ENCODE measurements at places on chromosomes 6 and 20.

GRCh38 chr6:170040115-170040500 lies 250.8 kb downstream of the DLL1 start:
- DNase-seq = no peak

GRCh38 chr6:163398815-163399214 lies 15.7 kb upstream of the QKI start:
- no peak for DNase-seq

GRCh38 chr6:109297406-109298110 lies 84.7 kb downstream of the CD164 start:
- no peak for DNase-seq

GRCh38 chr6:6629402-6629801 lies 40.9 kb downstream of the LY86 start:
- DNase-seq = no peak

DNA sequence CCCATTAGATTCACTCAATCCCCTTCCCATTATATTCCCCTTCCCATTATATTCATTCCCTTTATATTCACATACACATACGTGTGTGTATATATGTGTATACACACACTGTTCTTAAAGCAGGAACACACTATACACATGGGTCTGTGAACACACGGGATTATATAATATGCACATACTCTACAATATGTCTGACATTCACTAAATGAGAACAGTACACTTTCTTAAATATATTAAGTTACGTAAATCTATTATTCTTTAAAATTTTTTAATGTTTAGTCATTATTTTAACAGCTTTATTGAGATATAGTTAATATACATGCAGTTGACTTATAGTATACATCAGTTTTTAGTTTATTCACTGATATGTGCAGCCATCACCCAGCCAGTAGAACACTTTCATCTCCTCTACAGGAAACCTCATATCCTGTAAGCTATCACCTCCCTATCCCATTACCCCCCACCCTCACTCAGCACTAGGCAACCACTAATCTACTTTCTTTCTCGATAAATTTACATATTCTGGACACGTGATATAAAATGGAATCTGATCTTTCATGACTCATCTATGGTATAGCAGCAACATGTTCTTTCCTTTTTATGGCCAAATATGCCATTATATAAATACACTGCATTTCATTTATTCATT lies 13.9 kb upstream of the SUMO4 start:
- DNase-seq = no peak

GRCh38 chr6:125611573-125612344 lies 137.7 kb upstream of the HEY2 start:
- no peak for DNase-seq

GRCh38 chr6:133230052-133230451 lies 11.1 kb upstream of the EYA4 start:
- DNase-seq = no peak

DNA sequence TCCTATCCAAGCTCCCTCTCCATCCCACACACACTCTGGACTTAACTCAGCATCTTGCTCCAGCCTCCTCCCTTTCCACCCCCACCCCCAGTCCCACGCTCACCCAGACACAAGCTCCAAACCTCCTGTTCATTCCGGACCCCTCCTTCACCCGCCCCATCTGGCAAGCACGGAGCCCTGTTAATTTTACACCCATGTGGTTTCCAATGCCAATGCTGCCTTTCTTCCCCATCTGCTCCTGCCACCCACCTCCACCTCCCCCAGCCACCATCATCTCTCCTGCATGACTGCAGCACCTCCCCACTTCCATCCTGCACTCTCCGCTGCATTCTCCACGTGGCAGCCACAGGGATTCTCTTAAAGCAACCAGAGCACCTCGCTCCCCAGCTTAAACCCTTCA lies 9.9 kb upstream of the CDK5RAP1 start:
- peak; percentile 49 for DNase-seq

DNA sequence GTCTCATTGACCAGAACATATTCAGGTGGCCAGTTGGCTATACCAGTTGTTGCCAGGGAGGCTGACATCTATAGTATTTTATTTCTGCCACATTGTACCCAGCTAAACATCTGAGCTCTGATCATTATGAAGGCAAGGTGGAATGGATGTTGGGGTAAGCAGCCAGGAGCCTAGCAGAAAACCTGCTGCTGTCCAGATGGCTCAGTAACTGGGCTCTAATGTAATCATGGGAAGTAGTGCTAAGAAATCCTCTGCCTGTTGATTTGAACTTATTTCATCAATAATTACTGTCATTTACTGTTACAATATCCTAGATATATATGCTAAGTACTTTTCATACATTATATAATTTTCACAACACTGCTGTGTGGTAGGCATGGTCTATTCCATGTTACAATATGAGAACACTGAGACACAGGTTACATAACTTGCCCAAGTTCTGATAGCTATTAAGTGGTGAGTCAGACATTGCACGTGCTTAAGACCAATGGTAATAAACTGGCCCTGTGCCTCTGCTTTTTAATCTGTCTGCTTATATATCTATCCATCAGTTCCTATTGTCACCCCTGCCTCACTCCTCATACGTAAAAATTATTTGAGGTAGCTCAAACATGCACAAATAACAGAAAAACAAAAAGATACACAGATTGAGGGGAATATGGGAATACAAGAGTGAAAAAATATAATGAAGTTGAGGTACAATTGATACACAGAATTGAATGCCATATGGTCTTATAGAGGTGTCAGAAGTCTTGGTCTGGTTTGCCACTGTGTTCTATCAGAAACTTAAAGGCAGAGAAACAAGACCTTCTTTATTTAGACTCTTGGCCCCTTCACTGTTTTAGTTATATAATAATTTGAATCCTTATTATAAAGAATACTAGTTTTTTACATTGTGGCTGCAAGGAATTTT lies 25.2 kb downstream of the TBPL1 start:
- DNase-seq = no peak
